Adrenal gland (tissue), 19 donors: ENCODE measurements at places on chromosomes 12 and 14.

- no peaks in the 10 kb centered on the region for H3K36me3 ChIP-seq
- no peak overlapping the region for H3K4me3 ChIP-seq
- DNase-seq, result no peak
- no peak overlapping the region for H3K27ac ChIP-seq
These were observed 48.5 kb downstream of the SAV1 start for GRCh38 chr14:50619569-50620141.

DNA sequence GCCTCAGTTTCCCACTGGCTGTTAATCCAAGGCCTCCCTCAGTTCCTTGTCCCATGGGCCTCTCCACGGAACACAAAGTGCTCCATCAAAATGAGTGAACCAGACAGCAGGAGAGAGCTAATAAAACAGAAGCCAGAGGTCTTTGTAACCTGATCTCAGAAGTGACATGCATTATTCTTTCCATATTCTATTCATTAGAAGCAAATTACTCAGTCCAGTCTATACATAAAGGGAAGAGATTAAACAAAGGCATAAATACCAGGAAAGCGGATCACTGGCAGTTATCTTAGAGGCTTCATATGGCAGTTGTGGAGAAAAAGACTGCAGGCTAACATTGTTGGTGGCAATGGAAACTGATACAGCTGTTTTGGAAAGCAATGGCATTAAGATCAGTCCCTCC, 170.6 kb upstream of the GARIN6 start:
- no peaks in the 10 kb centered on the region for H3K4me1 ChIP-seq
- DNase-seq, result no peak
- no peaks in the 10 kb centered on the region for H3K36me3 ChIP-seq
- H3K27me3 ChIP-seq, result no peaks in the 10 kb centered on the region

- peaks cover 45% of the 10 kb centered on the region for H3K4me1 ChIP-seq
- peak within 1 kb of the TSS; percentile 83 for H3K4me3 ChIP-seq
- H3K36me3 ChIP-seq, result no peaks in the 10 kb centered on the region
- H3K27me3 ChIP-seq, result no peaks in the 10 kb centered on the region
- peak within 1 kb of the TSS; percentile 99 for H3K27ac ChIP-seq
- DNase-seq, result no peak
These were observed at the start of gene NCOR2 for GRCh38 chr12:124566997-124567672. Gene NCOR2 (minus strand): TSS chr12:124567612. CDS start chr12:124495251, 72,361 bp downstream.

- H3K36me3 ChIP-seq, result no peaks in the 10 kb centered on the region
- H3K4me1 ChIP-seq, result no peaks in the 10 kb centered on the region
- DNase-seq, result no peak
- no peaks in the 10 kb centered on the region for H3K27me3 ChIP-seq
- H3K4me3 ChIP-seq, result no peak overlapping the region
- H3K27ac ChIP-seq, result no peak overlapping the region
These were observed 339.3 kb downstream of the NRXN3 start for GRCh38 chr14:78509516-78509915.
